ENCODE measurements at places on chromosomes 3 and 15.

DNA sequence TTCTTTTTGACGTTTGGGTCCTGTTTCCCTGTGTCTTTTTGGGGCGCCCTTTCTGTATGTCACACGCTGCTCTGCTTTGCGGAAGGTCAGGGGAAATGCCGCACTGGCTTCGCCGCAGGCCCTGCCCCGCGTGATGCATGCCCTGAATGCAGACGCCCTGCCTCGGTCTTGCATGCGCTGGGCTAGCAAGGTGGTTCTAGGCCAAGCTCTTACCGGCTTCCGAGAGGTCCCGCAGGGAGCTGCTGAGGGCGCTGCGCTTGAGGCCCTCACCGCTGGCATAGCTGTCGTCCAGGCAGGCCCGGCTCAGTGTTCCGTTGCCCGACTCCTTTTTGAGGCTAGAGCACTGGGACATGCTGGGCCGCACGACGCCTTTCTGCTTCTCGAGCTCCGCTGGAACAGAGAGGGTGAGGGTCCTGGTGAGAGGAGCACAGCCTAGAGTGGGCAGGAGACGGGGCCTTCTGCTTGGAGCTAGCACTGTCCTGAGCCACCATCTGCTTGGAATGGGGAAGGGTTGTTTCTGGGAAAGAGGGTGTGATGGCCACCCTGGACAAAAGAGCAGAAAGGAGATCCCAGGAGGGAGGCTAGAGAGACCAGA lies 66.9 kb upstream of the RPL32 start:
- no peak for DNase-seq

GRCh38 chr3:124118397-124118796 lies 126.5 kb upstream of the ROPN1 start:
- no peak for DNase-seq

DNA sequence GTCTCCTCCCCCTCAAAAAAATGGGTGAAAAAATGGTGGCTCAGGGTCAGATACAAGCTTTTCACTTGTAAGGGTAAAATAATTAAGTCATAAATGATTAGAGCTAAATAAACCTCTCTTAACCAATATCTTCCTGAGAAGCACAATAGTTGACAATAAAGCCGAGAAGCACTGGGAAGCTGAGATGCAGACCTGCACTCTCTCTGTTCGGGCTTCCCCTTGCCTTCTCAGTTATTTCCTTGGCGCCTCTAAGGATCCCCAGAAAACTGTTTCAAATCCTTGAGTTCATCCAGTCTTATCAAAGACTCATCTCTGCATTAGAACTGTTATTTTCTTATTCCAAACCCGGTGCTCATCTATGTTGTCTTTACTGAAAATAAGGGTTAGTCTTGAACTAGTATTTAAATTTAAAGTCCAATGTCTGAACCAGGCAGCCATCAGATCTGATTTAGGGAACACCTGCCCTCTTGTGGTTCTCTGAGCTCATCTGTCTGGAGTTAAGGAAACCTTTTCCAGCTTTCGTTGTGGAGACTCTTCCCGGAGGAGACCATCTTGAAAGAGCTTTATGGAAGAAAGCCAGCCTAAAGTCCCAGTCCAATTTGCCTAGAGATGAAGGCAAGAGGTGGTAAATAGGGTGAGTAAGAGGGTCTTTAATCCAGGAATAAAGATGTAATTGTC lies 256.4 kb upstream of the MCTP2 start:
- no peak for DNase-seq

DNA sequence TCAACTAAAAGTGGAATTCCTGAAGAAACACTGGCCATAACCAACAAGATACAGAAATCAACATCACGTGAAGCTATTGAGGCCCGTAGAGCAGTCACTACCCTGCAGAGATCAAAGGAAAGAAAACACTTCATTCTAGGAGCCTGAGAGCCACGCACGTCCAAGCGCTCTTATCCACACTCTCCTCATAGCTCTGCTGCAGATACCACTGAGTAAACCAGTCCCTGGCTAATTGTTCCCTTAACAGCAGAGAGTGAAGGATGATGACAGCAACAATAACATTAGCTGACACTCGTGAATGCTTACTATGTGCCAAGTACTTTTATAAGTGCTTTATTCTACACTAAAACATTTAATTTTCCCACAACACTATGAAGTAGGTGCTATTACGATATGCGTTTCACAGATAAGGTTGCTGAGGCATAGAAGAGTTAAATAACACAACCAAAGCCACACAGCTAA lies 271.0 kb upstream of the GADL1 start:
- DNase-seq, result no peak

DNA sequence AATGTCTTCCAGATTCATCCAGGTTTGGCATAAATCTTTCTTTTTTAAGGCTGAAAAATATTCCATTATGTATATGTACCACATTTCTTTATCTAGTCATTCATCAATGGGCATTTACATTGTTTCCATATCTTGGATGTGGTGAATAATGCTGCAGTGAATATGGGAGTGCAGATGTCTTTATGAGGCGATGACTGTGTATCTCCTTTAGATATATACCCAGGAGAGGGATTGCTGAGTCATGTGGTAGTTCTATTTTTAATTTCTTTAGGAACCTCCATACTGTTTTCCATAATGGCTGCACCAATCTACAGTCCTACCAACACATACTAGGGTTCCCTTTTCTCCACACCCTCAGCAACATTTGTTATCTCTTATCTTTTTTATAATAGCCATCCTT lies 96.3 kb downstream of the LRRC28 start:
- no peak for DNase-seq
